ENCODE measurements at places on chromosomes 7 and 10.
A peak's percentile ranks its signal among the peaks of the same experiment; 100 is the strongest.

DNA sequence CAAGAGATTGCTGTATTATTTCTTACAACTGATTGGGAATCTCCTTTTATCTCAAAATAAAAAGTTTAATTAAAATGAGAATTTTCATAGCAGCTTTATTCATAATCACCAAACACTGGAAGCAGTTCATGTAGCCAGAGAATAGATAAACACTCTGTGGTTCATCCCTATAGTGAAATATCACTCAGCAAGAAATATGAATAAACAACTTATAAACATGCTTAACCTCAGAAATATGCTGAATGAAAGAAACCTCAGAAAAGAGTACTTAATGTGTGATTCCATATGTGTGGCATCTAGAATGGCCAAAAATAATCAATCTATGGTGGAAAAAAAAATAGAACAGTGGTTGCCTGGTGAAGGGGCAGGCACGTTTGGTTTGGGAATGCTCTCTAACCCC is 33.3 kb downstream of the MYO1G start:
- H3K27me3 ChIP-seq, result peaks cover 20% of the 10 kb centered on the region
- peaks cover 3% of the 10 kb centered on the region for H3K4me1 ChIP-seq
- DNase-seq, result no peak
- peaks cover 3% of the 10 kb centered on the region for H3K36me3 ChIP-seq
- H3K4me3 ChIP-seq, result no peak overlapping the region

DNA sequence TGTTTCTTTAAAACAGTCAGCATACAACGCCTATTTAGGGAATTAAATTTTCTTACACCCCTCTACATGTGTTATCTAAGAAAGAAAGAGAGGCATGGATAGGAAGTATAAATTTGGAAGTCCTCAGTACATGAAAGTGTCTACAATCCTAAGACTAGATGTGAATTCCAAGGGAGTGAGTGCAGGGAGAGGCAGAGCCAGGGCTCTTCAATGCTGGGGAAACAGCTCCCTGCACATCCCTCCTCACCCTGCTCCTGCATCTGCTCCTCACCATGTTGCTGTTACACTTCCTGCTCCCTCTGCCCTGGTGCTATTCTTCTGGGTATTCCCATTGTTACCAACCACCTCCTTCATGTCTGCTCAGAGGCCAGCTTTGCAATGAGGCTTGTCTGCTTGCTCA is 229.1 kb upstream of the AKR1E2 start:
- no peaks in the 10 kb centered on the region for H3K36me3 ChIP-seq
- H3K4me1 ChIP-seq, result no peaks in the 10 kb centered on the region
- H3K4me3 ChIP-seq, result no peak overlapping the region
- no peak overlapping the region for H3K27ac ChIP-seq
- no peak for DNase-seq
- H3K27me3 ChIP-seq, result peaks cover 6% of the 10 kb centered on the region

DNA sequence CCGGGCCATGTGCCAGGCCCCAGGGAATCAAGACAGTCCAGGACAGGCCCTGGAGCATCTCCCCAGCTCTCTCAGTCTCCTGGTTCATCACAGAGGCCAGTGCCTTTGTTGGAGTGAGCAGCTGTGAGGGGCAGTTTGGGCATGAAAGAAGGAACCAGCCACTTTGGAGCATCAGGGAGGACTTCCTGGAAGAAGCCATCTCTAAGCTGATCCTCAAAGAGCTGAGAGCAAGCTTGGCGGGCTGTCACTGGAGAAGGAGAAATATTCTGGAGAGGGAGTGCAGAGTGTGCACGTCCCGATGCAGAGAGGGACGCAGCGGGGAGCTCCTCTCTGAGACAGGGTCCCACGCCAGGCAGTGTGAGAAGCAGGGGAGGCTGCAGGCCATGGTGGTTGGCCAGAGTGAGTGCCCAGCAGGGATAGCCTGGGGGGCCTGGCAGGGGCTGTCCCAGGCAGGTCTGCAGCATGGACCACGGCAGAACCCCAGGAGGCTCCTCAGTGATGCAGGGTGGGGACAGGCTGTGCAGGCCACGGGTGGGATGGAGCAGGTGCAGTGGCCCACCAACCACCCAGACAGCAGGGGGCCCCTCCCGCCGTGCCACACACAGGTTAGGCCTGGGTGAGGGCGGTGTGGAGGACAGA is 34.7 kb downstream of the PWWP2B start:
- DNase-seq, result no peak
- H3K27me3 ChIP-seq, result no peaks in the 10 kb centered on the region
- H3K4me3 ChIP-seq, result no peak overlapping the region

GRCh38 chr7:139494835-139495579 is 11.5 kb upstream of the KLRG2 start:
- no peak for DNase-seq
- peaks cover 7% of the 10 kb centered on the region for H3K27me3 ChIP-seq
- peak overlapping the region; percentile 43 for H3K27ac ChIP-seq
- no peak overlapping the region for H3K4me3 ChIP-seq

DNA sequence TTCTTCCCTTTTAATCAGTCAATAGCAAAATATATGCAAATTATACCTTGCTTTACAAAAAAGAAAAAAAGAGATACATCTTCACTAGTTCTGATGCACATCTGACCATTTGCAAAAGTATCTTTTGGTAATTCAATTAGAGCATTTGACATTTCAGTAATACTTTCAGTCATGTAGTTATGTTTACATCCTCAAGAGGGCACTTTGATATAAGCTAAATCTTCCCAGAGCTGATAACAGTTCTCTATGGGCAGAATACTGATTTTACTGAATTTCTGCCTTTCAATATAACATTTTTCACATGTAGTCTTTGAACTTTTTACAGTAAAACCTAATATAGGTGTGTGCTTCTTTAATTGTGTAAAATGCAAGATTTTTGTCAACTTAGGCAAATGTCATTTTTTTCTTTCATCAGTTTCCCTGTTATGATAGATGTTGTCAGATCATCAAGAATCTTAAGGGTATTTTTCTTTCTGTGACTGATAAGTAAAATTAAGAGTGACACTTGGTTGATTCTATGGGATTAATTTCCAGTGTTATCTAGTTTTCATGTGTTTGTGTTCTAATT is 703.5 kb upstream of the SEMA3D start:
- no peaks in the 10 kb centered on the region for H3K27me3 ChIP-seq
- H3K36me3 ChIP-seq, result no peaks in the 10 kb centered on the region
- no peak overlapping the region for H3K27ac ChIP-seq
- no peak overlapping the region for H3K4me3 ChIP-seq

- H3K4me3 ChIP-seq, result no peak overlapping the region
- H3K4me1 ChIP-seq, result peaks cover 2% of the 10 kb centered on the region
- DNase-seq, result no peak
- no peak overlapping the region for H3K27ac ChIP-seq
These were observed 87.7 kb downstream of the TNS3 start for GRCh38 chr7:47493976-47494911.

DNA sequence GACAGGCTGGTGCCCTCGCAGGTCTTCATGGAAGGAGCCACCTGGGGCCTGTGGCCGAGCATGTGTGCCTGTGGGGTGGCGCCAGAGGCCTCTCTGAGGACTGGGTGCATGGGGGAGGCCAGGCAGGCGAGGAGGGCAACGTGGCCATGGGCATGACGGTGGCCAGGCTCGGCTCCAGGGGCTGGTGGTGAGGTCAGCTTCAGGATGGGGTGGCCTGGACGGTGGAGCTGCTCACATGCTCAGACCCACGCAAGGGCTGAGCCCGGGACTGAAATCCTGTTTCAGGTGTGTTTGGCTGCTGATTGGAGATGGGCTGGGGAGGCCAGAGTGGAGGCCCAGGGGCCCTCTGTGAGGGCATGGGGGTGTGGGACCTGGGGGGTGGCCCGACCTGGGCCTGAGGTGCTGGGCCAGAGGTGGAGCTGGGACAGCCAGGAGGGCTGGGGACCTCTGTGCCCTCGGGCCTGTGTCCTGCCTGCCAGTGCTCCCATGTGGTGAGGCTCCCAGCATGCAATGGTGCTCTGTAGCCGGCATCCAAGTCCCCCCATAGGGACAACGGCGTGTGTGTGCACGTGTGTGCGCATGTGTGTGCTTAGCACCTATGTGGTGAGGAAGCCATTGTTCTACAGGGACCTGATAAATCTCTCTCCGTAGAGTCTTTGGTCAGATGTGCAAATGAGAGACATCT is 71.1 kb downstream of the INPP5A start:
- H3K27me3 ChIP-seq, result no peaks in the 10 kb centered on the region
- H3K4me3 ChIP-seq, result no peak overlapping the region
- peaks cover 24% of the 10 kb centered on the region for H3K4me1 ChIP-seq
- H3K27ac ChIP-seq, result no peak overlapping the region

GRCh38 chr7:107164092-107164491 is 4.7 kb upstream of the HBP1 start:
- H3K27me3 ChIP-seq, result peaks cover 12% of the 10 kb centered on the region
- H3K27ac ChIP-seq, result no peak overlapping the region
- H3K36me3 ChIP-seq, result peaks cover 7% of the 10 kb centered on the region
- no peak overlapping the region for H3K4me3 ChIP-seq
- no peak for DNase-seq
- H3K4me1 ChIP-seq, result peaks cover 15% of the 10 kb centered on the region

- H3K4me1 ChIP-seq, result peaks cover 26% of the 10 kb centered on the region
- peaks cover 3% of the 10 kb centered on the region for H3K36me3 ChIP-seq
- peak; percentile 61 for DNase-seq
- peaks cover 12% of the 10 kb centered on the region for H3K27me3 ChIP-seq
- H3K27ac ChIP-seq, result peak overlapping the region; percentile 95
- peak overlapping the region; percentile 97 for H3K4me3 ChIP-seq
These were observed 982 bp downstream of the SFXN3 start for GRCh38 chr10:101031796-101032636.

GRCh38 chr7:30465046-30465810 is 13.4 kb downstream of the NOD1 start:
- H3K4me1 ChIP-seq, result peaks cover 28% of the 10 kb centered on the region
- no peak overlapping the region for H3K4me3 ChIP-seq
- H3K27ac ChIP-seq, result peak overlapping the region; percentile 57

DNA sequence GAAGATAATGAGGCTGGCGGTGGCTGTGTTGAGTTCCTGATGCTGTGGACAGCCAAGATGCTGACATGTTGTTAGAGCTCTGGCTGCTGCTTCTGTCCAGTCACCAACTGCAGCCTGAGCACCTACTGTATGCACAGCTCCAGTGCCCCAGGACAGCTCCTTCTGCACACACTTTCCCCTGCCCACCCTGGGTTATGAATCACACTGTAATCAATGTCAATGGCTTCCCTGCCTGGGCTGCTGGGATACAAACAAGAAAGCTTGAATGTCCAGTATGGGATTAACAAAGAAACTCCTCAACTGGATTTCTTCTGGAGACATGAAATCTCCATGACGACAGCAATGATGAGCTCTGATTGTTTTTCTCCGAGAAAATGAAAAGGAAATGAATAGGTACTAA is 172.0 kb downstream of the GFRA1 start:
- H3K36me3 ChIP-seq, result no peaks in the 10 kb centered on the region
- no peak overlapping the region for H3K27ac ChIP-seq
- no peaks in the 10 kb centered on the region for H3K4me1 ChIP-seq
- no peak for DNase-seq

DNA sequence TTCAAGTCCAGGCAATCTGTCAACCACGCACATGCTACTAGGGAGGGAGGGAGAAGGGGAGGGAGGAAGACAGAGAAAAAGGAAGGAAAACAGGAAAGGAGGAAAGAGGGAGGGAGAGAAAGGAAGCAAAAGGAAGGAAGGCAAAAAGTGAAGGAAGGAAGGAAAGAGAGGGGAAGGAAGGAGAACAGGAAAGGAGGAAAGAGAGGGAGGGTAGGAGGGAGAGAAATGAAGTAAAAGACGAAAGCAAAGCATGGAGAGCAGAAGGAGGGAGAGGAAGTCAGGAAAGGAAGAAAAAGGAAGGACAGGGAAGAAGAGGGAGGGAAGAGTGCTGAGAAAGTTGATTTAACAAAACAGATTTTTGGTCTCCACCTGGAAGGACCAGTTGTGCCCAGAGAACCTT is 25.6 kb downstream of the KLF6 start:
- DNase-seq, result no peak
- peaks cover 56% of the 10 kb centered on the region for H3K4me1 ChIP-seq
- H3K4me3 ChIP-seq, result no peak overlapping the region
- H3K27ac ChIP-seq, result peak overlapping the region; percentile 71
- no peaks in the 10 kb centered on the region for H3K27me3 ChIP-seq
- H3K36me3 ChIP-seq, result peaks cover 2% of the 10 kb centered on the region

- no peaks in the 10 kb centered on the region for H3K27me3 ChIP-seq
- H3K27ac ChIP-seq, result no peak overlapping the region
- H3K4me3 ChIP-seq, result no peak overlapping the region
- H3K36me3 ChIP-seq, result peaks cover 2% of the 10 kb centered on the region
These were observed 248.5 kb downstream of the BUB3 start for GRCh38 chr10:123402656-123403055.

GRCh38 chr7:10685040-10685439 is 288.6 kb upstream of the PHF14 start:
- no peaks in the 10 kb centered on the region for H3K4me1 ChIP-seq
- DNase-seq, result no peak
- no peaks in the 10 kb centered on the region for H3K36me3 ChIP-seq
- H3K4me3 ChIP-seq, result no peak overlapping the region
- H3K27ac ChIP-seq, result no peak overlapping the region

- H3K4me3 ChIP-seq, result no peak overlapping the region
- H3K36me3 ChIP-seq, result no peaks in the 10 kb centered on the region
- no peak overlapping the region for H3K27ac ChIP-seq
- no peak for DNase-seq
These were observed 731.4 kb downstream of the KCNMA1 start for GRCh38 chr10:76906256-76906655.

- H3K36me3 ChIP-seq, result no peaks in the 10 kb centered on the region
- no peak overlapping the region for H3K27ac ChIP-seq
- DNase-seq, result no peak
- no peaks in the 10 kb centered on the region for H3K4me1 ChIP-seq
These were observed 237.2 kb upstream of the AKR1E2 start for GRCh38 chr10:4588824-4589223.

DNA sequence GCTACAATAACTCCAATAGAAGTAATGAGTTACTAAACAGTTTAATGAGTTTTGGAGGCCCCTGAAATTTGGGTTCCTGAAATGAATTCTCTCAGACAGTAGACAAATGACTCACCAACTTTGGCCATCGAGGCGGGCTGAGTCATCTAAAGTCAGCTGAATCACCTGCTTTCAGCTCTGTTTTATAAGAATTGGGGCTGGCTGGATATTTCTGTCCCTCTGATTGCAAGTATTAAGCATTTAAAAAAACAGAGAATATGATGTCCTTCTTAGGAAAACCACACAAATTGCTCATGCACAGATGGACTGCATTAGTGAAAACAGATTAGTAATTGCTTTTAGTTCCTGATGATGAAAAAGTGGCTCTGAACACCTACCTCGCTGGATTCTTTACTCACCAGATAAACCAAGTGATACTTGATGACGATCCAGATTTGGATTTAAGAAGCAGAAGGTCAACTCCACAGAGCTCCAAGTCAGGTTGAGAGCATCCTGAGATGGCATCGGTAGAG is 59.1 kb downstream of the ZNF365 start:
- H3K27me3 ChIP-seq, result peaks cover 8% of the 10 kb centered on the region
- no peak for DNase-seq
- no peaks in the 10 kb centered on the region for H3K36me3 ChIP-seq

- peak overlapping the region; percentile 45 for H3K4me3 ChIP-seq
- peak overlapping the region; percentile 92 for H3K27ac ChIP-seq
- H3K4me1 ChIP-seq, result peaks cover 65% of the 10 kb centered on the region
- H3K27me3 ChIP-seq, result no peaks in the 10 kb centered on the region
These were observed 99.2 kb downstream of the VOPP1 start for GRCh38 chr7:55472928-55473725.
